ENCODE measurements at places on chromosomes 6 and 20. TPM values are rescaled to one million over a fixed set of nuclear protein-coding genes. Genes with fewer than 3 reads are reported as not detected.

GRCh38 chr20:47817573-47817972 is 32.3 kb upstream of the SULF2 start:
- H3K27ac ChIP-seq, result no peak overlapping the region
- DNase-seq, result no peak
- no peaks in the 10 kb centered on the region for H3K36me3 ChIP-seq
- H3K4me1 ChIP-seq, result no peaks in the 10 kb centered on the region

DNA sequence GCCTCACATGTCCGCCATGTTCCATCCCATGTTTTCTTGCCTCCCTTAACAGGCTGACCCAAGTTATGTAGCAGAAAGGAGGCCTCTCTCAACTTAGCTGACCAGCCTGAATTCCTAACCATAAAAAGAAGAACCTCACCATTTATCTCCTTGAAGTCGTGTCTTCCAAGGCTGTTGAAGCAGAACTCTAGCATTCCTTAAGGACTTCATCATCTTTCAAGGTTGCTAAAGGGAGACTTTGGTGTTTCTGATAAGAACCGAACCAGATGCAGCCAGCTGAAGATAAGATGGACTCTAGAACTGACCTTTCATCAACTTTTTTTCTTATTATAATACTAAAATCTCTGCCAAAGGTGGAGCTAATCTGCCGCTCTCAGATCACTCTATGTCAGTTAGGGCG is 571.7 kb upstream of the SLC35B3 start:
- H3K4me3 ChIP-seq, result no peak overlapping the region
- no peaks in the 10 kb centered on the region for H3K4me1 ChIP-seq
- no peak overlapping the region for H3K27ac ChIP-seq
- no peaks in the 10 kb centered on the region for H3K27me3 ChIP-seq
- H3K36me3 ChIP-seq, result no peaks in the 10 kb centered on the region
- no peak for DNase-seq

DNA sequence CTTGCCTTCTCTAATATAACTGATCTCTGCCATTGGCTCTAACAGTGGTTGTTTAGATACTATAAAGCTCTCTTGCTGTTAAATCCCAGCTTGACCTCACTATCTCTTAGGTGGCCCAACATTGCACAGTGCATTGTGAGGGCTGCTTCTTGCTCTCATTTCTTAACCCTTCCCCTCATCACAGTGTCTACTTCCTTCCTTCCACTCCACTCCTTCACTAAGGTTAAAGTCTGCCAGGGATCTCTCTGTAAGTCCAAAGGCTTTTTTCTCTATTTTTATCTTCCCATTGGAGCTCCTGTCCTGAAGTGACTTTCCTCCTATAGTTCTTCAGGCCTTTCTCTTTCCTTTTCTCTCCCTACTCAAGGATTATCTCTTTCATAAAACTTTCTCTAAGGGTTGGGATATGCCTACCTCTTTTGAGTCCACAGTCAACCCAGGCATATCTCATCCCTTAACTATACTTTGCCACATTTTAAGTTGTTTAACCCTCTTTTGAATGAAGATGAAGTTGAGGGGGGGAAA is 4.0 kb upstream of the TBC1D22B start:
- H3K4me1 ChIP-seq, result peaks cover 12% of the 10 kb centered on the region
- H3K27me3 ChIP-seq, result no peaks in the 10 kb centered on the region
- H3K36me3 ChIP-seq, result no peaks in the 10 kb centered on the region
- no peak overlapping the region for H3K27ac ChIP-seq
- no peak overlapping the region for H3K4me3 ChIP-seq

GPLD1 gene
- 0.59 TPM for total RNA-seq

- H3K4me1 ChIP-seq, result no peaks in the 10 kb centered on the region
- no peaks in the 10 kb centered on the region for H3K27me3 ChIP-seq
- no peak overlapping the region for H3K4me3 ChIP-seq
- H3K27ac ChIP-seq, result no peak overlapping the region
- no peak for DNase-seq
- peaks cover 91% of the 10 kb centered on the region for H3K36me3 ChIP-seq
Observed at GRCh38 chr20:64021124-64021975, 14.6 kb upstream of the C20orf204 start.

GLP1R gene
- total RNA-seq, result not detected

FOXA2 gene
- not detected for total RNA-seq

DNA sequence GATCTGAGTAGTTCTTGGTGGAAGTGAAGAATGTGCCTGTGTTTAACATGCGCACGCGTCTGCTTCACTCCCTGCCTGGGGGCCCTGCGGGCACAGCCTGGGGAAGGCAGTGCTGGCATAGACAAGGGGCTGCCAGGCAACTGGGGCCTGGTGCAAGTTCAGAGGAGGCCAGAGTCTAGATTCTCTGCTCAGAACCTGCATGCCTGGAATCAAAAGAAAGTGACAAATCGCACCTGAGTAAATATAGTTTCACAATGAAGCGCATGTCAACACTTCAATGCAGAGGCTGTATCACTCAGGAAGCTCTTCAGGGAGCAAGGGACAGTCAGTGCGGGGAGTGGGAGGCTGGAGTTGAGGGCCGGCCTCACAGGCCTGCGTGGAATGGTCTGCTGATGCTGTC is 24.2 kb upstream of the PPP1R14C start:
- H3K4me1 ChIP-seq, result no peaks in the 10 kb centered on the region
- no peak overlapping the region for H3K4me3 ChIP-seq
- no peak for DNase-seq

SLC17A3 gene
- 0.50 TPM for total RNA-seq

GPX5 gene
- not detected for total RNA-seq

GRCh38 chr20:18928626-18929025 is 115.0 kb downstream of the SCP2D1 start:
- no peaks in the 10 kb centered on the region for H3K4me1 ChIP-seq
- H3K27me3 ChIP-seq, result no peaks in the 10 kb centered on the region
- no peak overlapping the region for H3K4me3 ChIP-seq
- H3K36me3 ChIP-seq, result no peaks in the 10 kb centered on the region
- no peak for DNase-seq

GRCh38 chr6:112289038-112289566 is 34.7 kb upstream of the LAMA4 start:
- H3K27ac ChIP-seq, result no peak overlapping the region
- H3K4me1 ChIP-seq, result peaks cover 2% of the 10 kb centered on the region
- no peaks in the 10 kb centered on the region for H3K27me3 ChIP-seq
- DNase-seq, result no peak
- no peak overlapping the region for H3K4me3 ChIP-seq
- H3K36me3 ChIP-seq, result no peaks in the 10 kb centered on the region

ELOVL4 gene
- 0.84 TPM for total RNA-seq

DNA sequence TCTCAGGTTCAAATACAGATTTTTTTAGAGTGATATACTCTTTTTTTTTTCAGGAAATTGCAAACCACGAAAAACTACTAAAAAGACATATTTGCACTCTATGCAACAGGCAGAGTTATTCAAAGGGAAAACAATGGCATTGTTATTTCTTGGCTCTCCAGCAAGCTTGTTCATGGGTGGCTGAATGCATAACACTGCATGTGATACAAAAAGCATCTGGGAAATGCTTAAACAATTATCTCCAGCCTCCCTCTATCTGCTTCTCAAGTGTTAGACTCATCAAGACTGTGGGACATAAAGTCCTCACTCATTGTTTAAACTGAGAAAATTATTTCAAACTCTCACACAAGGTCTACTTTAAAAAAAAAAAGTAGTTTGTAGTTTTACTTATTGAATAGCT is 7.3 kb upstream of the COL12A1 start:
- H3K27ac ChIP-seq, result no peak overlapping the region
- H3K36me3 ChIP-seq, result no peaks in the 10 kb centered on the region
- H3K27me3 ChIP-seq, result peaks cover 25% of the 10 kb centered on the region

- H3K27me3 ChIP-seq, result no peaks in the 10 kb centered on the region
- no peaks in the 10 kb centered on the region for H3K4me1 ChIP-seq
- H3K4me3 ChIP-seq, result no peak overlapping the region
- no peak overlapping the region for H3K27ac ChIP-seq
Observed at GRCh38 chr6:43934183-43934802, 164.3 kb downstream of the VEGFA start.

DNA sequence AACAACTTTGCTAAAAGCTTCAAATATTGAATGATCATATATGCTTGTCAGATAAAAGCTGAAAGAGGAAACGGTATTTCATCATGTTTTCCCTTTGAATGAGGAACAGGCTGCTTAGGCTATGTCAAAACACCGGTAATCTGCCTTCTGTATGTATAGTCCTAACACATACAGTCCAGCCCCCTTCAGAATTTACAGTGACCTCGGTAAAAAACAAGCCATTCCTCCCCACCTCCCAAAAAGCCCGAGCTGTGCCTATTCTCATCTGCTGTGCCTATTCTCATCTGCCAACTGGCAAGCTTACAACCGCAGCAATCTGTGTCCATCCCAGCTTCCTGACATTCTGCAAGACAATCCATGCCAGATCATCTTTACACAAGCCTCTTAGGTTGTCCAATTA is 26.8 kb upstream of the UBE2J1 start:
- H3K27ac ChIP-seq, result no peak overlapping the region
- no peaks in the 10 kb centered on the region for H3K27me3 ChIP-seq
- no peak overlapping the region for H3K4me3 ChIP-seq
- no peaks in the 10 kb centered on the region for H3K36me3 ChIP-seq

- no peaks in the 10 kb centered on the region for H3K27me3 ChIP-seq
- H3K4me3 ChIP-seq, result no peak overlapping the region
- no peak overlapping the region for H3K27ac ChIP-seq
- no peak for DNase-seq
Observed at GRCh38 chr6:13661647-13662046, 46.5 kb downstream of the NOL7 start.

GRCh38 chr6:126600258-126600916 is 260.5 kb downstream of the CENPW start:
- H3K27ac ChIP-seq, result no peak overlapping the region
- DNase-seq, result no peak
- no peaks in the 10 kb centered on the region for H3K27me3 ChIP-seq
- H3K4me1 ChIP-seq, result no peaks in the 10 kb centered on the region
- H3K4me3 ChIP-seq, result no peak overlapping the region

GRCh38 chr6:3731700-3732099 is 19.8 kb downstream of the PXDC1 start:
- no peak for DNase-seq
- peaks cover 5% of the 10 kb centered on the region for H3K4me1 ChIP-seq
- H3K4me3 ChIP-seq, result no peak overlapping the region
- H3K27ac ChIP-seq, result no peak overlapping the region
- H3K27me3 ChIP-seq, result no peaks in the 10 kb centered on the region

AVP gene
- total RNA-seq, result 0.47 TPM

ABHD16B gene
- total RNA-seq, result not detected

DNA sequence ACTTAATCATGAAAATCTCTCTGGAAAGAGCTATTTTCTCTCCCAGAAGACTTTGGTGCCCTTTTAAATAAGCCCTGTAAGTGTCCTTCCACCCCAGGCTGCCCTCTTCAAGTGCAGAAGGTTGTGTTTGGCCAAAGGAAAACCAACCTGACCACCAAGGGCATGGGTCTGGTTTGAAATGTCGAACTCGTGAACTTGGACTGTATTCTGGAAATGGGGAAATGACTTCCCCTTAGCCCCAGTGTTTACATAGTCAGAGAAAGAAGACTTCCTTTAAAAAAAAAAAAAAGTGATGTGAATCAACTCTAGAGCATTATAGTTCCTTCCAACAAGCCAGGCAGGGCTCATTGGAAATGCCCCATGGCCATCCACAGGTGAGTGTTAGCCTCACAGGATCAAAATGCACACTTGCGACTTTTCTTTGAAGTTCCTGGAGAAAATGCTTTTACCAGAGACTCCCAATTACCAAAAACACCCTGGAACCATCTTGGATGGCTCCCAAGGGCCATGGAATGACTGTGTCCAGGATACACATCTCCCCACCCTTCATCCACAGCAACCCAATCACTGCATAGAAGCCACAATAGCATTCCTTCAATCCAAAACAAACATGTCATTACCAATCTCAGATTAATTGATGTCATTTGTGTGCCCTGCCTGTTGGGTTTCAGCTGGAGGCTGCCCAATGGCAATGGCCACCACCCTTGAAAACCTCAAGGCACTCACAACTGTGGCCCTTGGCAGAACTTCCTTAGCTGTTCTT is 133.8 kb downstream of the CLIC5 start:
- no peaks in the 10 kb centered on the region for H3K4me1 ChIP-seq
- H3K4me3 ChIP-seq, result no peak overlapping the region
- no peaks in the 10 kb centered on the region for H3K36me3 ChIP-seq
- no peak for DNase-seq

DNA sequence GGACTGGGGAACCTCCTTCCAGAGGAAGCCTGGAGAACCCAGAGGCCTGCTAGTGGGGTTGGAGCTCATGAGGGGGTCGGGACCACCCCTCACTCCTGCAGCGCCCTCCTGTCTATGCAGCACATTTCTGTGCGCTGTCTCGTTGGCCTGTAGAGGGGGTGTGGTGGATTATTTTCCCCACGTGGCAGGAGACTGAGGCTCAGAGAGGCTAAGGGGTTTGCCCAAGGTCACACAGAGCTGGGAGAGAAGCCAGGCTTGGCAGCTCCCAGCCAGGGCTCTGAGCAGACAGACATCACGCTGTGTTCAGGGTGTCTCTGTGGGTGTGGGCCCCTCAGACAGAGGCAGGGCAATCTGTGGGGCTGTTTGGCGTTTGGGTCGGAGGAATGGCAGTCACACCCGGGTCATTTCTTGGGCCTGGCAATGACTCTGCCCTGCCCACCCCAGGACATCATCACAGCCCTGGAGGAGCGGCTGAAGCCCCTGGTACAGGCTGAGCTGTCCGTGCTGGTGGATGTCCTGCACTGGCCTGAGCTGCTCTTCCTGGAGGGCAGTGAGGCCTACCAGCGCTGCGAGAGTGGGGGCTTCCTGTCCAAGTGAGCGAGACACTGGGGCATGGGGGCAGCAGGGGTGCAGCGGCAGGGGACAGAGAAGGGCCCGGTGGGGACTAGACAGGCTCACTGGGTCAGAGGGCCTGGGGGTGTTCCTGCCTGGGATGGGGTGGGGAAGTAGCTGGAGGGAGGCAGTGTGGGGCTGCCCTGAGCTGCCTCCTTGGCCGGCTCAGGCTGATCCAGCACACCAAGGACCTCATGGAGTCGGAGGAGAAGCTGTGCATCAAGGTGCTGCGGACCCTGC is 27.7 kb downstream of the UQCC2 start:
- peaks cover 16% of the 10 kb centered on the region for H3K4me1 ChIP-seq
- no peaks in the 10 kb centered on the region for H3K27me3 ChIP-seq
- H3K36me3 ChIP-seq, result peaks cover 93% of the 10 kb centered on the region
- H3K4me3 ChIP-seq, result no peak overlapping the region
- H3K27ac ChIP-seq, result no peak overlapping the region

DNA sequence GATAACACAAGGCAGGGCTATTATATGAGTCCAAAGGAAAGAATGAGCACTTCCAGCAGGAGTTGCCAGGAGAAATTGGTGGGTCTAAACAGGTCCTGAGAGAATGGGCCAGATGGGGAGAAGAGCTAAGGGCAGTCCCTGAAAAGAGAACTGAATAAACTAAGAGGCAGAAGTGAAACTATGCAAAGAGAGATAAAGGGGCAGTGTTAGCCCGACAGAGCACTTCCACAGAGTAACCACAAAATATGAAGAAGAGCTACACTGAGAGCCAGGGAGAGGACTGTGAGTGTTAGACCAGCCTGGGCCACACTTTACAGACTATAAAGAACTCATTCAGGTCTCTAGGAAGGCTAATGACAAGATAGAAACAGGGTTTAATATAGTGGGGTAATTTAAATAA is 43.8 kb downstream of the RALGAPA2 start:
- H3K36me3 ChIP-seq, result no peaks in the 10 kb centered on the region
- no peak overlapping the region for H3K27ac ChIP-seq
- peaks cover 2% of the 10 kb centered on the region for H3K4me1 ChIP-seq
- H3K27me3 ChIP-seq, result no peaks in the 10 kb centered on the region
- H3K4me3 ChIP-seq, result no peak overlapping the region

Measured in CD4-positive, alpha-beta T cell (primary cell).